ENCODE measurements at places on chromosomes 5 and 9.

- no peak for DNase-seq
Measured at GRCh38 chr5:130923543-130924124, 241.4 kb downstream of the HINT1 start.

- no peak for DNase-seq
Measured at GRCh38 chr5:169781420-169782345, 144.6 kb downstream of the DOCK2 start.

GRCh38 chr9:16368237-16369087, 502.0 kb downstream of the BNC2 start:
- DNase-seq: no peak

DNA sequence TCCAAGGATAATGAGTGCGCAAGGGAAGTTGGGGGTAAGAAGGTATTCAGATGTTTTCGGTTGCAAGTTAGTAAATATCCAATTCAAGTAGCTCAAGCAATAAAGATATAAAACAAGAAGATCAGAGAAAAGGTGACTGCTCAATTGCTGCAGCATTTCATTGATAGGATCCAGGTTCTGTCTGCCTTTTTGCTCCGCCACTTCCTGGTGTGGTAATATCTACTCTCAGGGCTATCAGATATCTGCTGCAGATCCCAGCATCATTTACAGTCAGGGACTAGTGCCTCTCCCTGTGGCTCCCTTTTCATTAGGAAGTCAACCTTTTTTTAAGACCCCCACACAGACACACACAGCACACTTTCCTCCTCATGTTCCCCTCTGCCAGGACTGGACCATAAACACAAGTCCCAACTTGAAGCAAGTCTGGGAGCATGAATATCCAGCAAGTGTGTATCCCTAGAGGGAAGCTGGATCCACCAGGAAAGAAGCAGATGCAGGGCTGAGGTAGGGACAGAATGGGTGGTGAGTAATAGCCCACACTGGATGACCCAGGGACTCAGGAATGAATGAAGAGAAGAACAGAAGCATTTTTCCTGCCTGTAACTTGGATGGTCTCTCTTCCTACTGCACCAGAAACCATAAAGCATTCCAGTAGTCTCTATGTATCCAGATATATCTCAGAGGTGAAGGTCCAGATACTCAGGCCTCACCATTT, 53.7 kb downstream of the ZNF622 start:
- no peak for DNase-seq

GRCh38 chr5:18220631-18221030, 586.4 kb downstream of the TAF11L14 start:
- DNase-seq: no peak

GRCh38 chr9:130732136-130732535, 38.6 kb downstream of the EXOSC2 start:
- peak; percentile 46 for DNase-seq

- DNase-seq: no peak
Measured at GRCh38 chr5:135025730-135026644, 8.0 kb downstream of the PITX1 start.

- DNase-seq: no peak
Measured at GRCh38 chr5:61280761-61281427, 51.2 kb upstream of the ZSWIM6 start.

GRCh38 chr5:96079075-96079474, 117.4 kb upstream of the ELL2 start:
- no peak for DNase-seq

GRCh38 chr9:80049096-80049782, 477.5 kb downstream of the TLE4 start:
- no peak for DNase-seq

DNA sequence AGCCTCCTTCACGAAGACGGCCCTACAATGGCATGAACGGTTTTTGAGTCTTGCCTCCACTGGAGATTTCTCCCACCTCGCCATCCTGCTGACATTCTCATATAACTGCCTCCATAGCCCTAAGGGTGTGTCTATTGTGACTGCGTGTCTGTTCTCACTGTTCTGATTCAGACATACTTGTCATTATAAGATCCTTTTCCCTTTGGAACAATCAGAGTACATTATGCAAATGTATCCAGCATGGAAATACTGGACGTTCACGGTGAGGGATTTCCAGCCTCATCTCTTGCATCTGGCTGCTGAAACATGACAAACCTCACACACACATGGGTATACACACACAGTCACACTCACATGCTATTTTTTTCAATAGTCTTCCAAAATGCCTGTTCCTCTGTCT, 402.1 kb downstream of the DIRAS2 start:
- no peak for DNase-seq

DNA sequence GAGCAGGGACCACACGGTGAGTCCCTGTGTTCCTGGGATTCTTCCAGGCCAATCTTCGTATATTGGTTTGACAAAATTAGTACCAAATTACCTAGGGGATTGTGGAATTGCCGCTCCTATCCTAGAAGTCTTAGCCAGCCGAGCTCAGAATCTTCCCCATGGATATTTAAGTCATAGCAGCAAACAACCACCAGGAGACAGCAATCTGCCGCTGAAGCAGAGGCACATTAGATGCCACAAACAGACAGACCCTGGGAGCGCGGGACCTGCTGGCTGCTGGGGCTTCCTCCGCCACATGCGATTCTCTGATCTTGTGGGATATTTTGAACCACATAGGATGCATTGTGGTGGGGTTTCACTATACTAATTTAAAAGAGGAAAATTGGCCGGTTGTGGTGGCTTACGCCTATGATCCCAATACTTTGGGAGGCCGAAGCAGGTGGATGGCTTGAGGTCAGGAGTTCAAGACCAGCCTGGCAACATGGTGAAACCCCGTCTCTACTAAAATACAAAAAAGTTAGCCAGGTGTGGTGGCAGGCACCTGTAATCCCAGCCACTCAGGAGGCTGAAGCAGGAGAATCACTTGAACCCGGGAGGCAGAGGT, 31.7 kb upstream of the ZBTB43 start:
- peak; percentile 73 for DNase-seq

DNA sequence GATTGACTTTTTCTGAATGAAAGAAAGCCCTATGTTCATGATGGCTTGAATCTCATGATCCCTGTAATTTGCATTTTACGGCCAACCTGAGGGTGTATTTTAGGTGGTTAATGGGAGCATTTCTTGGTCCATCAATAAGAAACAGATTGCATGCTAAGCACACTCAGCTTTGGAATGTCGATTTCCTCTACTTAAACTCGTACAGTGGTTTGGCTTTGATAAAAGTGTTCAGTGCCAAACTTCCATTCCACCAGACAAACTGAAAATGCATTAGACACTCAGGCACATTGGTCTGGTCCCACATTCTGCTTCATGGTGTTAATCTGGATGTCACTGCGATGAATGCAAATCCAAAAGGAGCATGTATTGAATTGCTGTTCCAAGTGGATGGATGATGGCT, 77.0 kb downstream of the VCAN start:
- no peak for DNase-seq

DNA sequence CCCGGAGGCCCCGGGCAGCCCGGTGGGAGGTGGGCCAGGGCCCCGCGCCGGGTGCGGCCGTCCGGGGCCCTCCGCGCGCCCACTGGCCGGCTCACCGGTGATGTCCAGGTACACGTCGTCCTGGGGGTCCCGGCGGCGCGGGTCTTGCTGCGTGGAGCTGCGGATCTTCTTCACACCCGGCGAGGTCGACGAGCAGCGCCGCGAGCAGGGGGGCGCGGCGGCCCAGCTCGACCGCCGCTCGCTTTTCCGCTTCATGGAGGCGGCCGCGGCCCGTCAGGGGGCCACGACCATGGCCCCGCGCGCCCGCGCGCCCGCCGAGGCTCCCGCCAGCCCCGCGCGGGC, 548 bp downstream of the CDC14B start:
- DNase-seq: no peak

DNA sequence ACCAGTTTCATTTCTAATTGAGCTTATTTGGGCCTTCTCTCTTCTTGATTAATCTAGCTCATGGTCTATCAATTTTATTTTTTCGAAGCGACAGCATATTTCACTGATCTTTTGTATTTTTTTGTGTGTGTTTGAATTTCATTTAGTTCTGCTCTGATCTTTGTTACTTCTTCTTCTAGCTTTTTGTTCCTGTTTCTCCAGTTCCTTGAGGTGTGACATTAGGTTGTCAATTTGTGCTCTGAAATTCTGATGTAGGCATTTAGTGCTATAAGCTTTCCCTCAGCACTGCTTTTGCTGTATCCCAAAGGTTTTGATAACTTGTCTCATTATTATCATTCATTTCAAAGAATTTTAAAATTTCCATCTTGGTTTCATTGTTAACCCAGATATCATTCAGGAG, 67.3 kb downstream of the STRBP start:
- DNase-seq: no peak

DNA sequence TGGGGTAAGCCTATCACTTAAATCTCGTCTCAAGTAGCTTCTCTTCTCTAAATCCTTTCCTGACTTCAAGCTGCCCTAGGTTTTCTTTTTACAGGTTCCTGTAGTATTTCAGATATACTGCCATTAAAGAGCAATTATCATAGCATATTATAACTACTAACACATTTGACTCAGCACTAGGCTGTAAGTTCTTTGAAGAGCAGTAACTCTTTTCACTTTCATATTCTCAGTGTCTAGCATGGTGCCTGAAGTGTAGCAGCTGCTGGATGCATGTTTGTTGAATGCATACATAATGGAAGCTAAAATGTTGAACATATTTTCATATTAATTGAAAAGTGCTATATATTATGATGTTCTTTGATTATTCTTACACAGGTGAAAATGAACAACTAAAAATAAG, 22.5 kb downstream of the CCDC152 start:
- no peak for DNase-seq

- no peak for DNase-seq
Measured at GRCh38 chr9:97559111-97559514, 57.6 kb downstream of the TMOD1 start.

DNA sequence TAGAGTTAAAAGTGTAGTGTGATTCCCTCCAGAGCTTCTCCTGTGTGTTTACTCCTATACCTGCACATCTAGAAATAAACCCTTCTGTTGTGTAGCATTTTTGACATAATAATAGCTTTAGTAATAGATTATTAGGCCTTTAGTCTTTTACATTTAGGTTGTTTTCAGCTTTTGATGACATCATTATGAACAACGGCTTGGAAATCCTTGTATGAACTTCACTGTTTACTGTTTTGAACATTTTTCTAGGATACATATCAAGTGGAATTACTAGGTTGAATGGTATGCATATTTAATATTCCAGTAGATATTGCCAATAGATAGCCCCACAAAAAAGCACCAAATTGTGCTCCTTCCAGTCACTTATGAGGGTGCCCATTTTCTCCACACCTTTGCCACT, 174.0 kb downstream of the ARHGAP26 start:
- no peak for DNase-seq

GRCh38 chr9:107280543-107280942, 2.5 kb upstream of the RAD23B start:
- DNase-seq: no peak

- DNase-seq: no peak
Measured at GRCh38 chr5:58060996-58061395, 398.9 kb downstream of the PLK2 start.
